Fibroblast of skin of abdomen (primary cell): ENCODE measurements at places on chromosomes 16 and 17.

DNA sequence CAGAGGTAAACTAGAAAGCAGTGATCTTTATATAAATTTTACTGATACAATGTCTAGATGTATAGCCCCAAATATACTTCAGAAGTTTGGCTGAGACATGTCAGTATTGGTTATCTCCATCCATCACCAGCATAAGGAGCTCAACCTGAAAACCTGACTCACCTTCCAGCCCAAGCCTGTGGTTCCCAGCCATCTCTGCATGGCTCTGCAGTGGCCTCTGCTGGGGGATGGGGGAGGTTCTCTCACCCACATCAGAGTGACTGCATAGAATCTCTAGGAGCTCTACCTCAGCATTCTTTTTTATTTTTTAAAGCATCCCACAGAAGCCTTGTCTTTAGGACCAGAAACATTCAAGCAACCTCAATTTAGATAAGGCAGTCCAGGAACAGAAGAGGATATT lies 27.3 kb downstream of the USP7 start:
- DNase-seq, result peak; percentile 43

- DNase-seq, result no peak
Measured at GRCh38 chr16:9970244-9970643, 212.0 kb downstream of the GRIN2A start.

DNA sequence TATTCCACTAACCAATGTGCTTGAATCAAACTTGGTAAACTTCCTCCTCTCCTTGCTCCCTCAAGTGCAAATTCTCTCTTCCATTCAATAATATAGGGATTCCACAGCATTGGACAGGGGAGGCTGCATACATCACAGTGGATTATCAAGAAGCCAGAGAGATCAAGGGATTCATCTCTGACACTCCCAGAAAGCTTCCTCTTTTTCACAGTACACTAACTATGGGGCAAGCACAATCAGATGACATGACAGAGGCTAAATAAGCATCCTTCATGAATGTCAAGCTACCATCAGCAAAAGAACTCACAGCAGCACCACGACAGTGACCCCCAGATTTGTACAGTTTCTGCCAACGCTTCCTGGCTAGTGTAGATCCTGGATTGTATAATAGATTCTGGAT lies 178.4 kb upstream of the C17orf78 start:
- DNase-seq, result no peak

- peak; percentile 98 for DNase-seq
Measured at GRCh38 chr16:13957197-13958078, 37.5 kb downstream of the ERCC4 start.

DNA sequence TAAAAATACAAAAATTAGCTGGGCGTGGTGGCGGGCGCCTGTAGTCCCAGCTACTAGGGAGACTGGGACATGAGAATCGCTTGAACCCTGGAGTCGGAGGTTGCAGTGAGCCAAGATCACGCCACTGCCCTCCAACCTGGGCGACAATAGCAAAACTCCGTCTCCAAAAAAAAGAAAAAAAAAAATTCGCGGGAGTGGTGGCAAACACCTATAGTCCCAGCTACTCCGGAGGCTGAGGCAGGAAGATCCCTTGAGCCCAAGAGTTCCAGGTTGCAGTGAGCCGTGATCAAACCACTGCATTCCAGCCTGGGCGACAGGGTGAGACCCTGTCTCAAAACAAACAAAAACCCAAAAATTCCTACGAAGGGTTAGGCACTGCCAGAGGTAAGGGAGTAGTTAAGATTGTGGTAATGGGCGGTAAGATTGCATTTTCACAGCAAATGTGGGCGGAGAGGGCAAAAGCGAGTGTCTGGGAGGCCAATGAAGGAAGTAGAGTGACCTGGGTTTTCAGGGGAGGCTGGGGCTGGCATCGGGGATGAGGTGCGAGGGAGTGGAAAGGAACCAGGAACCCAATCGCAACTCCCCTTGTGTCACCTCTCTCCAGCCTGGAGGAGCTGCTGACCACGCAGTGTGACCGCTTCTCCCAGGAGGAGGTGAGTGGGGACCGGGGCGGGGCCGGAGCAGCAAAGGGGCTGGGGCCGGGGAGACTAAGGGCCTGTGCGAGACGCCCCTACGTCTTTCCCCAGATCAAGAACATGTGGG lies 2.6 kb downstream of the MYL11 start:
- no peak for DNase-seq

- DNase-seq, result no peak
Measured at GRCh38 chr17:65328567-65328966, 191.4 kb downstream of the RGS9 start.

GRCh38 chr16:71421911-71422310 lies 19.9 kb downstream of the TLE7 start:
- DNase-seq, result no peak

GRCh38 chr17:59311051-59311468 lies 20.4 kb upstream of the YPEL2 start:
- DNase-seq, result peak; percentile 57

GRCh38 chr17:7929158-7930023 lies at the start of gene KCNAB3:
Gene KCNAB3, minus strand, starts transcription at chr17:7929856. Its CDS starts 421 bp downstream, at chr17:7929435.
- DNase-seq, result peak; percentile 75

GRCh38 chr17:80870401-80870800 lies 121.2 kb upstream of the CHMP6 start:
- DNase-seq, result no peak

DNA sequence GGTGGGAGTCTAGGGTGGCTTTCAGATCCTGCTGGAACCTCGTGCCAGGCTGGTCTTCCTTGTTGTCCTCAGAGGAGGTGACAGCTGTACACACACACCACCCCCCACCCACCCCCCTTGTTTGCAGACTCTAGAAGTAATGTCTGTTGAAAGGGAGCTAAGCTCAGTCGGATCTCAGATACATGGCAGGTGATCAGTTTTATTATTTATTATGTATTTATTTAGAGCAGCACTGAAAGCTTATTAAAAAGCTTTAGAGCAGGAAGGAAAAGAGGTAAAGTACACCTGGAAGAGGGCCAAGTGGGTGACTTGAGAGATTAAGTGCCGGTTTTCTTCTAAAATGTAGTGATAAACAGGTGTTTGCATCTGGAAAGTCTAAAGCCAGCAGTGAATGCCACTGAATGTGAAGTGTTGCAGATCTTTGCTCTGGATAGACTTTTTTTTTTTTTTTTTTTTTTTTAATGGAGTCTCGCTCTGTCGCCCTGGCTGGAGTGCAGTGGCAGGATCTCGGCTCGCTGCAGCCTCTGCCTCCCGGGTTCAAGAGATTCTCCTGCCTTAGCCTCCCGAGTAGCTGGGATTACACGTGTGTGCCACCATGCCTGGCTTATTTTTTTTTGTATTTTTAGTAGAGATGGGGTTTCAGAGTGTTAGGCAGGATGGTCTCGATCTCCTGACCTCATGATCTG lies 40.2 kb downstream of the FOXK2 start:
- DNase-seq, result no peak

GRCh38 chr16:71637398-71637797 lies 11.4 kb downstream of the MARVELD3 start:
- peak; percentile 68 for DNase-seq

- DNase-seq, result no peak
Measured at GRCh38 chr16:8959921-8960787, 3.6 kb downstream of the USP7 start.

DNA sequence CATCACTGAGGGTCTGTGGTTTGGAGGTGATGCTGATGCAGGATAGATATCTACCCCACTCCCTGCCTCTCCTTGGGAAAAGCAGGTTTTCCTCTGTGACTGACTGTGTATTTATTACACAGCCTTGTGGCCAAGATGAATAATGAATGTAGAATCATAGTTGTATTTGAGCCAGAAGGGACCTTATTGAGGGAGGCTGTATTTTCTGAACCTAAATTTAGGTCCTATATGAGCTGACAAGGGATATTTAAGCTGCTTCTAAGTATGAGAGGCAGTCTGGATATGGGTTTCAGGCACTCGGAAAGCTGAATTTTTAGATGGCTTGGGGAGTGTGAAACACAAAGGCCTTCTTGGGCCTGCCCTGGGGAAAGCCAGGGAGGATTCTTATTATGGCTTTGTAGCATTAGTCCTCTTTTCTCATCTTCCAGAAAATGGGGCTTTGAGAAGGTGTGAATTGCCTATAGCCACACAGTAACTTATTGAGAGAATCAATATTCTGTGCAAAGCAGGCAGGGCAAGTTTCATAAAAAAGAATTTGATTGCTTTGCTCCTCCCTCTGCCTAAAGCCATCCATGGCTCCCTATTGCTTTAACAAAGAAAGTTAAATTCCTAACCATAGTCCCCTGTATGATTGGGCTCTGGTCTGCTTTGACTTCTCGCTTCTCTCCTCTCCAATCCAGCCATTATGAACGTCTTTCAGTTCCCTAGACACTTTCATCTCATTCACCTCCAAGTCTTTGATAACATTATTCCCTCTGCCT lies 144.8 kb downstream of the SHISA9 start:
- DNase-seq, result no peak

GRCh38 chr17:65060631-65061254 lies 4.2 kb upstream of the GNA13 start:
- DNase-seq, result no peak

DNA sequence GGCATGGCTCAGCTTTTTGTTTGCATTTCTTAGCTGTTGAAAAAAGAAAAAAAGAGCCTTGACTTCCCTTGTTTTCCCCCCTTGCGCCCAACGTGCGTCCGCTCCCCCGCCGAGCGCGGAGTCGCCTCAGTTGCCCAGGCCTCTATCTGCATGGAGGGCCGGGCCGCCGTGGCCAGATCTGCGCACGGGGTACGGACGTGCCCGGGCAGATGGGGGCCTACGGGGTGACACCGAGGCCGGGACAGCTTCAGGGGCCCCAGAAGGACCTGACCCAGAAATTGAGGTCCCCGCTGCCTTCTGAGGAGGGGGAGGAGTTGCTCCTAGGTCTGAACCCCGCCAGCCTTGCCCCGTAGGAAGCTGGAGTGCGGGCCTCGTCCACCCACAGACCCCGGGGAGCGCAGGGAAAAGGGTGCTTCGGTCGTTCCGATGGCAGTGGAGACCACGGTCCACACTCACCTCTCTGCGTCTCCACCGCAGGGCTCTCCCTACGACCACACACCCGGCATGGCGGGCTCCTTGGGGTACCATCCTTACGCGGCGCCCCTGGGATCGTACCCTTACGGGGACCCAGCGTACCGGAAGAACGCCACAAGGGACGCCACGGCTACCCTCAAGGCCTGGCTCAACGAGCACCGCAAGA lies 1.5 kb downstream of the IRX5 start:
- DNase-seq, result peak; percentile 19

DNA sequence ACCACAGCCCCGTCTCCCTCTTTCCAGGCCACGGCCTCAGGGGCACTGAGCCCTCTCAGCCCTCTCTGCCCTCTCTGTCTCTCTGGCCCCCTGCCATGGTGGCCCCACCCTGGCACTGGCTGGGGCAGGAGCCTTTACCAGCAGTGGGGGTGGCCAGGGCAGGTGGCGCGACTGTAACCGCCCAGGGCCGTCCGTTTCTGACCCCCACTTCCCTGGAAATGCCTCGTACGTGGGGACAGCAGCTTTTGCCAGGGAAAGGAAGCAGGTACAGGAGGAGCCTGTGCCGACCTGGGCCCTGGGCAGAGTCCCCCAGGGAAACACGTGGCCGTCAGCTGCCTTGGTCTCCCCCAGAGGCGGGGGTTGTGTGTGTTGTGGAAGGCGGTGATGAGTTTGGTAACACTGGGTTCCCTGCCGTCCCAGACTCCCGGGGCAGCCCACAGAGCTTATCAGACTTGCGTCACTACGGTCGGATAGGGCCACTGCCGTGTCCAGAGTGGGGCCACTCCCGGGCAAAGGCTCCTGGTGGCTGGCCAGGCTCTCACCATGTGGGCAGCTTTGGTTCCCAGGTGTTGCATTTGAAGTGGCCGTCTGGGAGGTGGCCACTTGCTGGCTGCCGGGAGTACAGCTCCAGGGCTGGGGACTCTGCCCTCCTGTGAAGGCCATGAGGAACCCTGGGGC lies 249.3 kb upstream of the CIBAR2 start:
- no peak for DNase-seq

DNA sequence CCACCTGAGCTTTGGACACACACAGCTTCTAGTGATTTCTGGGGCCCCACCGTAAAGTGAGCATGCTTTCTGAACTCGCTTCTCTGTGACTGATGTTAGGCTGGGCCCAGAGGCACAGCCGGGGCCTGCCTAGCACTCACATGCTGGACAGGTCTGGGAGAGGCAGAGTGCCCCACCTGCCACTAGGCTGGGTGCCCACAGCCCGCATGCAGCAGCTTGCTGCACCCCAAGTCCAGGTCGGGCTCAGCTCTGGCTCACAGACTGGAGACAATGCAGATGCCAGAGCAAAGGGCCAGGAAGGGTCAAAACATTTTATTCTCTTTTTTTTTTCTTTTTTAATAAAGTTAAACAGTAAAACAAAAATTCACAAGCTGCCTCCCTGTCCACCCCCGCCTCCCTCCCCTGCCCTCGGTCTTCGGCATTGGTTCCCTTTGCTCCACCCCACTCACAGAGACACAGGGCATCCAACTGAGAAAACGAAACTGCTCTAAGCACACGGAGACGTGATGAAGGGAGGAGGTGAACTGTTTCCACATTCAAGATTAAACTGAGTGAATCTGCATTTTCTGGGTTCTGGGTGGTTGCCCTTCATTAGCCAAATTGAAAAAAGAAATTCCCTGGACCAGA lies 9.7 kb downstream of the CNP start:
- no peak for DNase-seq

- DNase-seq, result peak; percentile 100
Measured at GRCh38 chr16:24645739-24646645, 83.5 kb upstream of the TNRC6A start.

GRCh38 chr17:10724546-10725195 lies 5.2 kb downstream of the TMEM220 start:
- DNase-seq, result no peak

DNA sequence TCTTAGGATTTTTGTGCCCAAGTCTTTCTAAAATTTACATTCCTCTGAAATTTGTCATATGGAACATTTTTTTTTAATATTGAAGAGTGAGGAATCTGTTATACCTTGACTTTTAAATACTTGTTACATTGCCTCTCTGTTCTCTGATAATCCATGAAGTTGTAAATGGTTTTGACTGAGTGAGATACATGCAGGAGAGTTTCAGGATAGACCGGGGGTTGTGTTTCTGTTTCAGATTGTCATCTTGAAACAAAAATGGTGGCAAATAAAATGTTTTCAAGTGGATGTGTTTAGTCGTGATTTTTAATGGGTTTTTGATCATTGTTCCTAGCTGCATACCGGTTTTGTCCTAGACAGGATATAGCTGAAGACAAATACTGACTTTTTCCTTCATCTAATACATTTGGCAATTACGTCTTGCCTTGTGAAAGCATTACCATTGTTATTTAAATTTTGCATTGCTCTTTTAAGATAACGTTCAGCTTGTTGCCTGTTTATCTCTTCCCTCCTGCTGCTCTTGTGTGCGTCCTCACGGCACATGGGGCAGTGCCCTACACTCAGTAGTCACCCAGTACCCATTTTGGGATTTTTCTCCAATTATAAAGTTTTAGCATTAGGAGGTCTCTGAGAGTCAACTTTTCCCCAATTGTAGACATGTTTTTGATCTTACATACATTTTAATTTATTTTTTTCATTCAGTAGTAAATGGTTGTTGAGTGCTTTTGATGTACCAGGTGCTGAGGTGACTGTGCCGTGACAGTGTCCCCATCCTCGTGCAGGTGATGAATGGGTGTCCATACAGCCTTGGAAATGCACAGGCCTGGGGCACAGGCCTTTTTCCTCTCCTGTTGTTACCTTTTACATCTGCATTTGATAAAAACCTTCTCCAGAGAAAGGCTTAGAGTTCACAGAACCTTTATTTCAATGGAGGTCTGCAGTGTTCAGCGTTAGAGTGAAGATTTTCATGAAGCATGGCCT lies 169.9 kb downstream of the MSI2 start:
- DNase-seq, result no peak

GRCh38 chr16:89244754-89245153 lies 27.3 kb downstream of the ZNF778 start:
- DNase-seq, result no peak
